ENCODE measurements at places on chromosomes 12 and 14.

- no peak for DNase-seq
Observed at GRCh38 chr12:14845350-14845750, 2.0 kb upstream of the ART4 start.

DNA sequence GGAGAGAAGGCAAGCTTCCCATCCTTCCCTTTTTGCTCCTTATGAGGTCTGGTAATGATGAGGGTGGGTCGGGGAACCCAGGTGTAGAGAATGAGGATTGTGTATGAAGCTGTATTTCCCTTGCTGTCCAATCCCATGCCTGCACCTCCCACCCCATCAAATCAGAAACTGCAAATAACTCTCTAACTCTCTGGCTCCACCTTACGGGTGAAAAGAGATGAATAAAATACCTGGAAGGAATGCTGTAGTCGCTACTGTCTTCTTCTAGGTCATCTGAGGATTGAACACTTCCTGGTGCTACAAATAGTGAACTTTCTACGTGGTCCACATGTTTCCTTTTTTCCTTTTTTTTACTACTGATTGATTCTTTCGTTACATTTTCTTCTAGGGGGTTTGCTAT lies 38.9 kb upstream of the DICER1 start:
- no peak for DNase-seq

GRCh38 chr12:15677228-15677627 lies 112.0 kb downstream of the EPS8 start:
- DNase-seq = no peak

DNA sequence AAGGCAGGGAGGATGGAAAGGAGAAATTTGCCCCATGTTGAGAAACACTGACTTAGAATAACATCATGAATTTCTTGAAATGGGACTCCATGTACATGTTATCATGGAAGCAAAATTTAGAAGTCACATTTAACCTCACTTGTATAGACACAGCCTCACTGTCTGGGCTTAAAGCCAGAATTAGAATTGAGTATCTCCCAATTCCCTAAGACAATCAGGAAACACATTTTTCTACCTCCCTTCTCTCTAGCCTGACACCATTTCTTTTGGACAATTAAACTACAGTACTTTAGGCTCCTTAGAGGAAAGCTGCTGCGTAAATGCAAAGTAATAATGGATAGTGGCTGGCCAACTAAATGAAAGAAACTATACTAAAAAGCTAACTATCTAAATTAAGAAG lies 795.5 kb downstream of the C12orf50 start:
- no peak for DNase-seq

GRCh38 chr14:75771595-75771994 lies 110.5 kb downstream of the TTLL5 start:
- DNase-seq = peak; percentile 6

GRCh38 chr12:127238107-127238506 lies 1028.9 kb upstream of the TMEM132C start:
- DNase-seq = no peak

DNA sequence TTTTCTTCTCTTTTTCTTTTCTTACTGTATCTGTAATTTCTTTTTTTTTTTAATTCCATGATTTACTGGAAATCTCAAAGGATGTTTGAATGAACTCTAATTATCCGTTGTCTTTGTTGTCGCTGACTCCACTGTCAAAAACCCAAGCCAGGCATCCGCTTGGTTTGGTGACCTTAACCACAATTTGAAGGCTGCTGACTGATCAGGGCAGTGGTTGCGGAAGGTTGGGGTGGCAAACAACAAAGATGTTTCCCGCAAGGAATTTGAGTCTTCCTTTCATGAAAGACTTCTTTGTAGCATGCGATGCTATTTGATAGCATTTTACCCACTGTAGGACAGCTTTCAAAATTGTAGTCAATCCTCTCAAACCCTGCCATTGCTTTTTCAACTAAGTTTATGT lies 1013.8 kb downstream of the DIO2 start:
- DNase-seq = no peak

DNA sequence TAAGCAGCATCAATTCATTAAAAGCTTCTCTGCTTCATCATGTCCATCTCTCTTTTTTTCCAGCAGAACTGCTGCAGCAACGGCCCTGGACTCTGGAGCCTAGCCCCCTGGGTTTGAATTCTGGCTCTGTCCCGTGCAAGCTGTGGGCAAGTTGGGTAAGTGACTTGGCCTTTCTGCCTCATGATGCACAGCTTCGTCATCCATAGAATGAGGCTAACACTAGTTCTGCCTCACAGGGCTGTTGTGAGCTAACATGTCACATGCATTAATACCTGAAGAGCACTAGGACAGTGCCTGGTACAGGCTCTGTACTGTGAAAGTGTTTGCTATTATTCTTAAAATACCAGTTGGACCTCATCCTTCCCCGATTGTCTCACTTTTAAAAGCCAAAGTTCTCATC lies 4.2 kb downstream of the KRT82 start:
- no peak for DNase-seq

GRCh38 chr12:76916170-76916540 lies 37.3 kb upstream of the CSRP2 start:
- DNase-seq = no peak

- DNase-seq = no peak
Observed at GRCh38 chr12:53612978-53613377, 13.2 kb downstream of the ATF7 start.

- DNase-seq = no peak
Observed at GRCh38 chr12:11756022-11756421, 106.5 kb downstream of the ETV6 start.

DNA sequence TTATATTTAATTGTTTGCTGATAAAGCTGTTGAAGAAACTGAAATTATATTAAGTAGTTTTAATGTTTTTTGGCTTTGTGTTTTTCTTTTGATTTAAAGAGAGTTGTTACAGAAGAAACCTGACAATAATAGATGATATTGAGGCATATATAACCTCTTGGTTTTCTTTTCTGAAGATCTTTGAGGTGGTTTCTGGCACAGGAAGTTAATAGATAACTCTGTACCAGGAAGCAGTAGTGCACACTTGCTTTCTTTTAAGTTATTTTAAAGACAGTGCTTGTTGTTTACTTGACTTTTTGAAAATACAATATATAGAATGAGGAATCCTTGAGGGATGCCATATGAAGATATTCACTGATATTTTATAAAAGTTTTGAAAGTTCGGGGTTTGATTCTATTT lies 209.0 kb upstream of the FBXO33 start:
- DNase-seq = no peak

DNA sequence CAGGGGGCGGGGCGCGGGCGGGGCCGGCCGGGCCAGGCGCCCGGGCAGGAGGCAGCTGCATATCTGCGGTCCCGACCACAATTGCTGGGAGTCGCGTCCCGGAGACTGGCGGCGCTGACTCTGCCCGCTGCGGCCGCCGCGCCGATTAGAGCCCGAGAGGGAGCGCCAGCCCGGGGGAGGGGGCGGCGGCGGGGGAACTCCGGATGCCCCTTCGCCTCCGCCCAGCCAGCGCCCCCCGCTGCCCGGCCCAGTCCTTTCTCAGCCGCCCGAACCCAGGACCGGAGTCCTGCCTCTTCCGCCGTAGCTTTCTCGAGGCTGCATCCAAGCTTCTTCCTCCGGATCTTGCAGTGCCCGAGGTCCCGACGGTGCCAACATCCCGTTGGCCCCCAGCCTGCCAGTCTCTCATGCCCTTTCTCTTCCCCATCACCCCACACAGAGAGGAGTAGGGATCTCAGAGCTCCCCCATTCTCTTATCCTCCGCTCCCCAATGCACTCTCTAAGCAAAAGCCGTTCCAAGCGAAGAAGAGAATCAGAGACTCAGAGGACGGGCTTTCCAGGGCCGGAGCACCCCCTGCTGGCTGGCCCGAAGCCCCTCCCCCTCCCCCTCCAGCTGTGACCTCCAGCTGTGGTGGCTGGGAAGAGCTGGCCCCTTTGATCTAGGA lies 8.8 kb upstream of the SP7 start:
- peak; percentile 63 for DNase-seq

GRCh38 chr12:116962783-116963356 lies 52.1 kb downstream of the FBXW8 start:
- DNase-seq = no peak

- no peak for DNase-seq
Observed at GRCh38 chr12:47577206-47577989, 128.4 kb downstream of the RPAP3 start.

- peak; percentile 34 for DNase-seq
Observed at GRCh38 chr12:108759924-108760323, 28.6 kb upstream of the CORO1C start.

DNA sequence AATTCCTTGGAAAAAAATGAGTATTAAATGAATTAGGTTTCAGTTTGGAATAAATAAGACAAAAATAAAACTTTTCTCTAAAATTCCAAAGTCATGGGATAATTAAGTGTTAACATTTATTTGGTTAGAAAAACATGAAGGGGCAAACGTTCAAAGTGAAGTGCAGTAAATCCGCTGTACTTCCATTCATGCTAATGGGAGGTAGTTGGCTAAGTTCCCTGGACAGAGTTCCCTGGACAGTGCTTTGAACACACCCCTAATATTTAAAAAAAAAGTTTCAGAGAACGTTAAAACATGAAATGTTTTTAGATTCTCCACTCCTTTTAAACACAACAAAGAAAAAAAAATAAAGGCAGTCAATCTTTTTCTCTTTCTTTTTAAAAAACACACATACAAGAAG lies 16.3 kb downstream of the ALX1 start:
- no peak for DNase-seq

DNA sequence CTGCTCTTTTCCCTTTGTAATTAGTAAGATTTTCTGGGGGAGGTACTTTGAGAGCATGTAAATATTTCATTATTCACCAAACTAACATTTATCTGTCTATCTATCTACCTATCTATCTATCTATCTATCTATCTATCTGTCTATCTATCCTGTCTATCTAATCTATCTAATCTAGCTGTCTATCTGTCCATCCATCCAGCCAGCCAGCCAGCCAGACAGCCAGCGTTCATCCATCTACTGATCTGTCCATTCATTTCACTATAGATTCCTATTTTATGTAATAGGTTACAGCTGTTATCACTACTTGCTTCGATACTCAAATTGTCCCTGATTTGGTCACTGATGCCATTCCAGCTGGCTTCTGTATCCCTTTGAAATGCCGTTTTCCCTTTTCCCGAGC lies 67.9 kb downstream of the PRMT8 start:
- DNase-seq = no peak

GRCh38 chr14:81193924-81194633 lies 26.7 kb downstream of the GTF2A1 start:
- DNase-seq = no peak

DNA sequence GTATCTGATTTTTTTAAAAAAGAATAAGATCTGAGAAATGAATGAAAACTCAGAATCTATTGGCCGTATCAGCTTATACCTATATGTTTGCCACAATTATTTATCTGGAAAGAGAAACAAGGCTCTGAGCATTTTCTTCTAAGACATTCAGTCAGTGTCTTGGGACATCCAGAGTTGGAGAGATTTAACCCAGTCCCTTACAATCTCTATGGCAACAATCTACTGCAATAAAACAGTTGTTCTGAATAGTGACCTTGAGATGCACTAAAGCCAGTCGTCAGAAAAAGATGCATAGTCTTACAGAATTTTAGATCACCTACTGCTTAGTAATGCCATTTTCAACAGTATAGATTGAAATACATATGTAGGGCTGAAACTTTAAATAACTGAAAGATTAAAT lies 52.0 kb upstream of the SOCS2 start:
- DNase-seq = no peak

GRCh38 chr14:93972618-93973205 lies 3.7 kb downstream of the ASB2 start:
- no peak for DNase-seq

- DNase-seq = no peak
Observed at GRCh38 chr14:21933681-21934080, 260.1 kb upstream of the OR4E1 start.

DNA sequence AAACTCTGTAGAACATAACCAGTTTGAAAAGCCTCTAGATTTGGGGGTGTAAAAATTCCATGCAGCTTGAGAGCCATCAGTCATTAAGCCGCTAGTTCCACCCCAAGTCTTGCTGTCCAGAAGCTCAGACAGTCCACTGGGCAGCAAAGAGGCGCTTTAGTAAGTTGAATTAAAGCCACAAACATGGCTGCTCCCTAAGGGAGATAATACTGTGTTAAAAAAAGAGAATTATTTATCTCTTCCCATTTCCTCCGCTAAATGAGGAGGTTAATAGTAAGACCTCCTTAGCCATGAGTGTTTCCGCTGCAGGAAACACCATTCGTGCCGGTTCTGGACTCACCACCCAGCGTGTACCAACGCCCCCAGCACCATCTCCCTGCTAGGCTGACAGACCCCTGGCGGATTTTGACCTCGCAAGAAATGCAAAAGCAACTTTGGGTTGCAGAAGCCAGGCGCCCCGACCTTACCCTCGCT lies 536 bp downstream of the TM7SF3 start:
- peak; percentile 58 for DNase-seq

- DNase-seq = no peak
Observed at GRCh38 chr12:26172946-26173552, 22.3 kb upstream of the SSPN start.

DNA sequence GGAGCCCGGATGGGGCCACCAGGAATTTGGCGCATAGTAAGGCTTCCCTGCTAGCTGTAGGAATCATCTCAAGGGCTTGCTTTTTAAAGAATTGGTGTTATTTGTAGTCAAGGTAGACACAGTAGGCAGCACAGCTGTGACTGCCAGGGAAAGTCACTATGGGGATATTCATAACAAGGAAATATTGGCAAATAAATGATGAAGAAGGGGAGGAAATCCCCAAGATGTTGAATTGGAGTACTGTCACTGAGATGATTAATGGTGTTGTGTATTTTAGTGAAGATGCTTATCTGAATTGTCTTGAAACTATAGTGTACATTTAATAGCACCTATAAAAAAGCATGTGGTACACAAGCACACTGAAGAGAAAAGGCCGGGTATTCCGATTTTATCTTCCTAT lies 118.9 kb downstream of the NPAS3 start:
- no peak for DNase-seq

GRCh38 chr14:45949479-45949878 lies 696.5 kb upstream of the MIS18BP1 start:
- no peak for DNase-seq

DNA sequence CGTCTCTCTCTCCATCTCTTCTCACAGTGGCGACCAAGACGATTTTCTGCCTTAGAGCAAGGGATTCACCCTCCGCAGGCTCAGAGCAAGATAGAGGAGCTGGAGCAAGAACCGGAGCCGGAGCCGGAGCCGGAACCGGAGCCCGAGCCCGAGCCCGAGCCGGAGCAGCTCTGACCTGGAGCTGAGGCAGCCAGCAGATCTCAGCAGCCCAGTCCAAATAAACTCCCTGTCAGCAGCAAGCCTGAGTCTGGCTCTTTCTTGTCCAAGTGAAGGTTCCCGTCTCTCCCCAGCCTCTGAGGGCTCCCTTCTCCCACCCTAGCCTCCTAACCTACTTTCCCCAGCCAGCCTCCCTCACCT lies 5.9 kb downstream of the LAG3 start:
- DNase-seq = peak; percentile 11
